AG20443 (cell line): ENCODE measurements at places on chromosomes 3 and 15.

- DNase-seq, result no peak
Observed at GRCh38 chr3:175430983-175431773, 572.0 kb downstream of the NAALADL2 start.

- no peak for DNase-seq
Observed at GRCh38 chr3:124174476-124174875, 182.6 kb upstream of the ROPN1 start.

GRCh38 chr3:65605876-65606432 lies 432.8 kb downstream of the MAGI1 start:
- peak; percentile 48 for DNase-seq

GRCh38 chr15:47288794-47289193 lies 428.5 kb upstream of the SEMA6D start:
- no peak for DNase-seq

- no peak for DNase-seq
Observed at GRCh38 chr3:195760345-195761122, 39.8 kb downstream of the MUC20 start.

DNA sequence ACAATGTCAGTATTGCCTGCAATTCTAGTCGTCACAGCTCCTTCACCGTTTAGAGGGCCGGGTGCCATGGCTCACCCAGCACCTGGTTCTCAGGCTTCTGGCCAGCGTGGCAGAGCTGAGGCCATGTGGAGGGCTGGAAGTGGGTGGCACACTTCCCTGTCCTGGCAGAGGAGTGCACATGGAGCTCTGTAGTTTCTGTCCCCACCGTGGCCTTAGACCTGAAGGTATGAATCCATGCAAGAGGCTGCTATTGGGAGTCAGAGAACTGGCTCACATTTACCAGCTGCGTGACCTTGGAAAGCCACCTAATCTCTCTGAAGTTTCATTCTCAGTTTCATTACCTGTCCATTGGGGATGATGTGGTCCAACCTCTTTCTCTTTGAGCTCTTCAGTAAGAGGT lies 22.2 kb downstream of the EPHB1 start:
- DNase-seq, result no peak

DNA sequence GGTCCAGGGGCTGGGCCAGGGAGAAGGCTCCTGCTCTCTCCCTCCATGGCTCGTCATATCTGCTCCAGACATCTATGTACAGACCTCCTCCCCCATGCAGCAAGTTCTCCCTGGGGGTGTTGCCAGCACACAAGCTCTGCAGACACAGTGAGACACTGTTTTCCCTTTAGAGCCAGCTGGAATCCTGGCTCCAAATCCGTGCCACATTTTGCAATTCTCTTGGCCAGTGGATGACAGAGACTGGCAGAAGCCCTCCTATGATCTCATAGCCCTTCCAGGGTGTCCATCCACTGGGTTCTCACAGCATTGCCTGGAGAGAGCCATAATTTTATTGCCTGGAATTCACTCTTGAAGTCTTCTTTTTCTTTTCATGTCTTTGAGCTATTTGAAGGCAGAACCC lies 203.9 kb downstream of the TLE3 start:
- DNase-seq, result peak; percentile 93

DNA sequence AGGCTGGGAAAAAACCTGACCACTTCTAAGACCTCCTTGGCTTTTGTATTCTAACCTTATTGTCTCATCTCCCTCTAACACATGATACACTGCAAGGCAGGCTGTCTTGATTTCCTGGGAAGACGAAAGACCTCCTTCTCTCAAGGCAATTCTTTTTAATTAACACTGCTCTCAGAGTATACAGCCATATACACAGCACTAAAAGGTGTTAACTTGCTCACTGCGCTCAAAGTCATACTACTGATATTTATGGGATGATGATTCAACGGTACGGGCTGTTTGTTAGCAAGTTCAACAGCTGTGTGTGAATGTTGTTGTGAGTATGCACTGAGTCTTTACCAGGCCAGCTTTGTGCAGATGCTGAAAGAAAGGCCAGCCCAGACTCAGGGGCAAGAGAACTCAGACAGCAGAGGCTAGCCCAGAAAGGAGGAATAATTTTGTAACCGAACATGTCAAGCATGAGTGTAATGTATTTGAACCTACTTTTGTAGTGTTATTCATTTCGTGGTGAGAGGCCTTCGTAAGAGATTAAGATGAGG lies 229.9 kb downstream of the IL5RA start:
- DNase-seq, result no peak

GRCh38 chr3:47016934-47017435 lies 37.5 kb downstream of the NBEAL2 start:
- DNase-seq, result peak; percentile 71

GRCh38 chr3:24342275-24342674 lies 152.4 kb downstream of the THRB start:
- DNase-seq, result no peak

DNA sequence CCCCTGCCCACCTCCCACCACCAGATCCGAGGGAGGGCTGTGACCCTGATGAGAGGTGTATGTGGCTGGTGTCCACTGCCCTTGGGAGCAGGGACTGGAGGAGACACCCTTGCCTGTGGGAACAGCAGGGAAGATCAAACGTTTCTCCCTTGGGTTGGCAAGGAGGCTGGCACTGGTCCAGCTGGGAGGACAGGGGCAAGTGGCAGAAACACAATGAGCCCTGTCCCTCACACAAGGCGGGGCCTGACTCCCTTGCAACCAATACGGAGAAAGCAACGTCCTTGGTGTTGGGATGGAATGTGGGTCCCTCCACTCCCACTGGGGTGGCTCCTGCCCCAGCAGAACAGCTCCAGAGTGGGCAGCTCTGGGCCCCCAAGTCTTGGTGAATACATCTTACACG lies 5.2 kb downstream of the HYAL2 start:
- DNase-seq, result no peak

GRCh38 chr15:26083896-26084295 lies 220.8 kb upstream of the ATP10A start:
- peak; percentile 38 for DNase-seq

DNA sequence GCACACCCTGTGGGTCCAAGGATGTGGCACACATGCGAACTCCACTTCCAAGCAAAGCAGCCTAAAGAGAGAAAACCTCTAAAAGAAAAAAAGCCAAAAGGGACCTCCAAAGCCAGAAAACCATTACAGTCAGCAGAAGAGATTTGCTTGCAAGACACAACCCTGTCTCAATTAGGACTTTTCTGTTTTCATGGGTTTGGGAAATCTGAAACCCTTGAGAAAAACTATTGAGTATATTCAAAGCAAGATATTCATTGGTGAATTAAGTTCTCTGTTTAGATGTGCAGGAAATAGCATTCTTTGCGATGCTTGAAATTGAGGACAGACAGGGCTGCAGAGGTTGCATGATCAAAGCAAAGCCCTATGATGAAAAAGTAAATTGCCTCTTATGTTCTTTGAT lies 10.2 kb upstream of the LDHAL6B start:
- DNase-seq, result no peak

GRCh38 chr3:41362638-41363559 lies 163.6 kb downstream of the CTNNB1 start:
- peak; percentile 26 for DNase-seq

- no peak for DNase-seq
Observed at GRCh38 chr3:189853906-189854305, 222.7 kb downstream of the TP63 start.

GRCh38 chr3:113617726-113618125 lies 78.7 kb downstream of the USF3 start:
- DNase-seq, result no peak
